NCI-H2171 (cell line): ENCODE measurements at places on chromosomes 16 and 17.

DNA sequence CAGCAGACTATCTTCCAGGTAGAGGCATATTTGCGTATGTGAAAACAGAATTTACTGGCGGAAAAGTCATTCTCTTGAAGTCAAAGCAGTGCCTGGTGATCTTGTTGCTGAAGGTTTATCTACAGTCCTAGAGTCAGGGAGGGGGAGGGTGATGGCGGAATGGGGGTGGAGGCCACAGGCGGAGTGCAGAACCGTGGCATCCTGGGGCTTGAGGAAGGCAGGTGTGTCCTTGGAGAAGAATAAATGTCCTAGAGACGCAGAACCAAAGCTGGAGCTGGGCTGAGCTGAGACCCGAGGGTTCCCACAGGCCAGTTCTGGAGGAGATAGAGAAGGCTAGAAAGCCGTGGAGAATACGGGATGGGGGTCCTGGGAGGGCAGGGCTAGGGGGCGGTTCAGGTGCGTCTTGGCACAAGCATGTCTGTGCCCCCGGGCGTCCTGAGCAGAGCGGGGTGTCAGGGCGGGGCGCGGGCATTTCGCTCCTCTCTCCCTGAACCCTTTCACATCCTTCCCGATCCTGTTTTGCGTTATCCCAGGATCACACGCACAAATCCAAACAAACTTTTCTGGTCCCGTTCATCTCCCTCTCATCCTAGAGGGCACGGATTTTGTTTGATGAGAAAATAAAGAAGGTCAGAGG, 76.9 kb upstream of the CREBBP start:
- no peak for DNase-seq

DNA sequence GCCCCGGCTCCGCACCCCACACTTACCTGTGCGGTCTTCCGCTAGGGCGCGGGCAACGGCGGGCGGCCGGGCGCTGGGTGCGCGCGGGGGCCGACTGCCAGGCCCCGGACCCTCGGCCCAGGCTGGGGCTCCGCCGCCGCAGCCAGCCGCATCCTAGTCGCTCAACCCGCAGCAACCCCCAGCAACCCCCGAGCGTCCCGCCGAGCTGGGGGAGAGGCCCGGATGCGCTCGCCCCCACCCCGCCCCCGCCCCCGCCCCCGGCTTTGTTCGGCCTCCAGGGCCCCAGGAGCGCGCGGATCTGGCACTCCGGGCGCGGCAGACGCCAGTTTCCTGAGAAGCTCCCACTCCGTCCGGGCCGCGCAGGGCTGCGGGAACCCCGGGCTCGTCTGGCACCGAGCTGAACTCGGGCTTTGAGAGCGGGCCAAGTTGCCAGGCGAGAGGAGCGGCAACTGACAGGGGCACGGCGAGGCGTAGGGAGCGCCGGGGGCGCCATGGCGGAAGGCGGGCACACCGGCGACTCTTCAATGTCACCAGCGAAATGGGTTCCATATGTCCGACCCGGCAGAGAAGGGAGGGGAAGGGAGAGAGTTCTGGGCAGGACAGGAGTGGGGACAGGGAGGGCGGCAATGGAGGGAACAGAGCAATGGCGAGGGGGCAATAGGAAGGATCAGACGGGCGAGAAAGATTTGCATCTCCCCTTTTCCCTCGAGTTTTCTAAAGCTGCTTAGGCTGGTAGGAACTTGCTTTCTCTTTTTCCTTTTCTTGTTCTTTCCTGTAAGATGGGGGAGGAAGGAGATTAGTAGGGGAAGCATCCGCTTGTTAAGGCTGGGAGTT, 13.7 kb downstream of the HOXB4 start:
- DNase-seq, result no peak

- DNase-seq, result peak; percentile 70
Observed at GRCh38 chr17:32007463-32008298, 498 bp downstream of the LRRC37B start.

DNA sequence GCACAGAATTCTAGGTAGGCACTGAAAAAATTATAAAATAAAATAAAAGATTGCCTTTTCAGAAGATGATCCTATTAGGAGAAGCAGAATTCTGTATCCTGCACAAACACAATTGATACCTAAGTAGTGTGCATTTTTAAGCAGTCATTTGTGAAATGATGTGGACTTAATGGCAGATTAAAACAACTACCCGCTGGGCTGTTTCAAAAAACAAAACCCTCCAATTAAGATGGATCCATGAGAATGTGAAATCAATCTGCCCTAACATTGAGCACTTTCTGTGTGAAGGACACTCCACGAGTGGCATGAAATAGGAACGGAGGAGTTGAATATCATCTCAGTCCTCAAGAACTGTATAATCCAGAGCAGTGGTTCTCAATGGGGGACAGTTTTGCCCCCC, 1012.8 kb upstream of the EEF2KMT start:
- no peak for DNase-seq

- DNase-seq, result no peak
Observed at GRCh38 chr17:40035162-40035559, 19.0 kb downstream of the MED24 start.

DNA sequence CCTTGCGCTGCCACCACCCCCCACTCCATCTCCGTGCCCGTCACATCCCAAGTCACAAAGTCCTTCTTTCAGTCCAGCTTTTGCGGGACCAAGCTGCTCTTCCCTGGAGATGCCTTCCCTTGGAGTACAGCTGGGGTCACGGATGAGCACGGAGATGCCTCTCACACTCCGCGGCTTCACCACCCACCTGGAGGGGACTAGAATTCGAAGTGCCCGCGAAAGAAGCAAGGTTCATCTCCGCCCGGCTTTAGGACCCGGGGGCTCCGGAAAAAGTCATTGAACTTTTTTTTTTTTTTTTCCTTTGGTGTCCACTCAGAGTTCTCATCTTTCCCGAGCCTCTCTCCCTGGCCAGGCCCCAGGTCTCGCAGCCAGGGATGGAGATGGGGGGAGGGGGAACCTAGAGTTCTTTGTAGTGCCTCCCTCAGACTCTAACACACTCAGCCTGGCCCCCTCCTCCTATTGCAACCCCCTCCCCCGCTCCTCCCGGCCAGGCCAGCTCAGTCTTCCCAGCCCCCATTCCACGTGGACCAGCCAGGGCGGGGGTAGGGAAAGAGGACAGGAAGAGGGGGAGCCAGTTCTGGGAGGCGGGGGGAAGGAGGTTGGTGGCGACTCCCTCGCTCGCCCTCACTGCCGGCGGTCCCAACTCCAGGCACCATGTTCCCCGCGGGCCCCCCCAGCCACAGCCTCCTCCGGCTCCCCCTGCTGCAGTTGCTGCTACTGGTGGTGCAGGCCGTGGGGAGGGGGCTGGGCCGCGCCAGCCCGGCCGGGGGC, at the start of gene FKBP10:
Gene FKBP10 (plus strand): TSS at position 624 of the 771 bp plus-strand sequence. CDS start 31 bp downstream, at position 655.
- DNase-seq, result peak; percentile 32

DNA sequence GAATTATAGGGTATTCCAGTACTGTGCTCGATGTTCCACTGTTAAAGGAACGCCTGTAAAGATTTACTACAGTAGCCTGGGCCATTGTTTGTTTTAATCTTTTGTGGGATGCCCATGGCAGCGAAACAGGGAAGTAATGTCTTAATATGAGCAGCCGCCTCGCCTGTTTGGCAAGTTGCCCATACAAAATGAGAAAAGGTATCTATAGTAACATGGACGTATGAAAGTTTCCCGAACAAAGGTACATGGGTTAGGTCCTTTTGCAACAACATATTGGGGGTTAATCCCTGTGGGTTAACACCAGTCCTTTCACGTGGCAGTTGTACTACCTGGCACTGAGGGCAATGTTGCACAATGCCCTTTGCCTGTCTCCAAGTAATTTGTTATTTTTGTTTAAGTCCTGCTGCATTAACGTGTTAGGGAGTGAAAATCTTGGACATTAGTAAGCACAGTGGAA, 21.1 kb upstream of the TMC5 start:
- no peak for DNase-seq

DNA sequence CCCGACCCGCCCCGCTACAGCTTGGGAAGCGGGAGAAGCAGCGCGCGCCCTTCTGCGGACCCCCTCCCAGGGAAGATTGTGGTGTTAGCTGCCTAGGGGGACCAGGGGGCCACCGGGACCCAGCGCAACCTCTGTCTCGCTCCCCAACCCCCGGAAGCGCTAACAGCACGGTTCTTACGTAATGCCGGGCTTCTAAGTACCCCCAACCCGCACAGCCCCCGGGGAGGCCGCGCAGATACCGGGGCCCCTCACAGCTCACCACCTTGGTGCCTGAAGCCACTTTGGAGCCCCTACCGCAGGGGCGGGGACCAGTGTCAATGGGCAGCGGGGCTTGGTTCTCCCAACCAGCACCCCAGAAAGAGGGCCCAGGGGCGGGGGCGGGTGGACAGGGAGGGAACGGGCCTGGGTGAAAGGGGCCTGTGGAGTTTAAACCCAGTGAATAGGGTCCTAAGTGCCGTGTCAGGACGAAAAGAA, 348 bp downstream of the MPP2 start:
- DNase-seq, result no peak

DNA sequence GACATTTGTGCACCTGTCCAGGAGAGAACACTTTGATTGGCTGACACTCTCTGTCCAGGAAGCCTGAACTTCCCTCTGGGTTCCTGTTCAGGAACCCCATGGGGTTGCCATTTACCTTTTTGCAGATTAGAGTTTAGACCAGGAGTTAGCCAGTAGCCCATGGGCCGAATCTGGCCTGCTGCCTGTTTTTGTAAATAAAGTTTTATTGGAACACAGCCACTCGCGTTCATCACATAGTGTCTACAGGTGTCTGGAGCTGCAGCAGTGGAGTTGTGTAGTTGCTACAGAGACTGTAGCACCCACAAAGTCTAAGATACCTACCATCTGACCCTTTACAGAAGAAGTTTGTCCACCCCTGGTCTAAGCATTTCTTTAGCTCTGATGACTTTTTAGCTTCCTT, 70.9 kb downstream of the ABCC1 start:
- no peak for DNase-seq

GRCh38 chr17:34252444-34253138, 2.5 kb upstream of the CCL2 start:
- DNase-seq, result no peak

DNA sequence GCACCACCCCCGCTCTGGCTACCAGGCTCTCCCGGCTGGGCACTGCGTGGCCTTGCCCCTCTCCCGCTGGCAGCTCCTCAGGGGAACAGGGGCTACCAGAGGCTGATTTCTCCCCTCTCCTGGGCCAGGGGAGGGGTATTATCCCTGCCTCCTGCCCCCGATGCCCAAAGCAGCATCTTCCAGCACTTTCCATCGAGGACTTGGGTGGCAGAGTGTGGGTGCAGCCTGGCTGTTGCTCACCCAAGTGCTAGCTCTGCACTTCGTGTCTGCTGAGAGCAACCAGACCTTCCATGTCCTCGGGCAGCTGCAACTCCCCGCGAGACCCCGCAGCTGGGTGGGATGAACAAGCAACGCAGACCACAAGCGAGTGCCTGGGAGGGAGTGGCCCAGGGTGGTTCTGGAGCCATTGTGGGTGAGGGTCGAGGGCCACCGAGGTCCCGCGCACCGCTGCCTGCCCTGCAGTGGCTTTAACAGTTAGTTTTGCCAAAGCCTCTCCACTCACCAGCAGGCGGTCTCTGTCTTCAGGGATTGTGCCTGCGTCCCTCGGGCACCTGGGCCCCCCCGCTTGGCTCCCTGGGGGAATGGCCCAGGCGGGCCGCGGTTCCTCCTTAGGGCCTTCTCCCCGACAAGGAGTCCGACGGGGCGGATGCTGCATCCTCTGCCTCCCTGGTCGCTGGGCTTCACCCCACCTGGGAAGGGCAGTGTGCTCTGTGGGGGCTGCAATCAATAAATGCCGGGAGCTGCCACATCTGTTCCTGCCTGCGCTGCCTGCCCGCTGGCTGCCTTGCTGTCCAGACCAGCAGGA, 8.4 kb downstream of the SLC25A10 start:
- no peak for DNase-seq

GRCh38 chr16:23687034-23687808, 8.5 kb downstream of the PLK1 start:
- no peak for DNase-seq

- no peak for DNase-seq
Observed at GRCh38 chr17:68592009-68592408, 9.2 kb downstream of the FAM20A start.

- DNase-seq, result no peak
Observed at GRCh38 chr17:27615121-27615520, 15.9 kb upstream of the LGALS9 start.

DNA sequence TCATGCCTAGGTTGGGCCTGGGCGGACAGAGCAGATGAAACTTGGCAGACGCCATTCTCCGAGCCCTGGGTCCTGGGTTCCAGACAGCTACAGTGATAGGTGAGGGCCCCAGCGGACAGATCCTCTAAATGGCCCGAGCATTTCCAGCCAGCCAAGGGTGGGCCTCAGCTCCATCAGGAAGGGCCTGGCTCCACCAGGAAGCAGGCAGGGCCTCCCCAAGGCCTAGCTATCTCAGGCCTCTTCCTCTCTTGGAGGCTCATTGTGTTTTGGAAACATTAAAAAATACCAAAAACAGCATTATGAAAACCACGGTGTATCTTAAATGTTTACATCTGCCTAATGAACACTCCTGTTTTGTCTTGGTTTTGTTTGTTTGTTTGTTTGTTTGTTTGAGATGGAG, 38.2 kb upstream of the SBK1 start:
- DNase-seq, result no peak

DNA sequence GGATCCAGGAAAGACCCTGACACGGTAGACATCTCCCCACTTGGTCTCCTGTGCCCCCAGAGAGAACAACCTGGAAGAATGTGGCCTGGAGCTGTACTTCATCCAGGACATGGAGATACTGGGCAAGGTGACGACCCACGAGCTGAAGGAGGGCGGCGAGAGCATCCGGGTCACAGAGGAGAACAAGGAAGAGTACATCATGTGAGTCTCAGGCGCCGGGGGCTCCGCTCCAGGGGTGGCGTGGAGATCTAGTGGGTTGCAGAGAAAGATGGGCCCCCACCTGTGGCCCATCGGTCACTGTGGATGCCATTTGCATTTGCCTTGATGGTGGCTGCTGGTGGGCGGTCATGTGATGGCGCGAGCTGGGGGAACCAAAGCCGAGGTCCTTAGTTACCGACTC, 14.9 kb upstream of the CLEC18A start:
- no peak for DNase-seq

- DNase-seq, result no peak
Observed at GRCh38 chr16:24838554-24839266, 7.1 kb upstream of the SLC5A11 start.

DNA sequence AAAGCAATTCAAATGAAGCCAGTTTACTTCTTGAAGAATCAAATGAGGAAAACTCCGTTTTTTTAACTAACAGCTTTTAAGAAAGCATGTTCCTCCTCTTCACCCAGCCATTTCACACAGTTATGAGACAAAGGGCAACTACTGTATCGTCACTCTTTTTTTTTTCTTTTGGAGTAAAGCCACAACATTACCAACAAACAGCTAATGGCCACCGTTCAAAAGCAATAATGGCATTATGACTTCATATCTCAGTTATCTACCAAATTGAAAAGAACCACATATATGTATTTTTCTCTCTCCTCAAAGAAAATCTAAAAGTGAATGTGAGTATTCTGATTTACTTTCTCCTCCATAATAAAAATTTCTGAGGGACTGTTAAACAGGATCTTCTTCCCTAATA, 14.5 kb downstream of the GRB2 start:
- DNase-seq, result no peak

- DNase-seq, result no peak
Observed at GRCh38 chr17:66679631-66680517, 155.0 kb upstream of the CACNG5 start.

GRCh38 chr16:81061307-81061640, 15.8 kb downstream of the C16orf46 start:
- no peak for DNase-seq
